ENCODE measurements at places on chromosomes 13 and 19.

- no peak for DNase-seq
Measured at GRCh38 chr13:84730376-84730775, 848.1 kb upstream of the SLITRK1 start.

DNA sequence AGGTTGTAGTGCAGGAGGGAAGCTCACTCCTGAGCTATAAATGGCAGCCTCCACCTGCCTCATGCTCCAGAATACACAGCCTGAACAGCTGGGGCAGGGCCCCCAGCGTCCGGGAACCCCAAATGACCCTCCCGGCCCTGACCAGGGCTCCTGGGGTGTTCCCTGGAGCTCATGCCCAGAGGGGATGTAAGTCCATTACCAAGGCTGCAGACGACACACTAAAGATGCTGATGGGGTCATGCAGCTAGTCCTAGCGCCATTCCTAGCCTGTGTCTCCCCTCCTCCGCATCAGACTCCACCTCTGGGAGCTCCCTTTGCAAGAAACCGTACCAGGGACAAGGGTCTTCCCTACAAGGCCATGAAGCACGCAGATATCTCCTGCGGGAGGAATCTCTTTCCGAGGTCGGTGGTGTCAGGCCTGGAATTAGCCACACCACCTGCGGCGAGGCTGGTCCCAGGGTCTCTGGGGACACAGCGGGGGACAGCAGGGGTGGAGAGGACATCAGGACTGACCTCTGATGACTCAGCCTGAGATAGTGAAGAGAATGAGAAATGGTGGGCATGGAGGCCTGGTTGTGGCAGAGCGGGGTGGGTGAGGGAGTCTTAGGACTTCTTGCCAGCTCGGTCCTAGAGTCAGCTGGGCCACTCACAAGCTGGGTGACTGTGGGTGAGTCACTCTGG is 11.9 kb upstream of the TPM4 start:
- DNase-seq: no peak

DNA sequence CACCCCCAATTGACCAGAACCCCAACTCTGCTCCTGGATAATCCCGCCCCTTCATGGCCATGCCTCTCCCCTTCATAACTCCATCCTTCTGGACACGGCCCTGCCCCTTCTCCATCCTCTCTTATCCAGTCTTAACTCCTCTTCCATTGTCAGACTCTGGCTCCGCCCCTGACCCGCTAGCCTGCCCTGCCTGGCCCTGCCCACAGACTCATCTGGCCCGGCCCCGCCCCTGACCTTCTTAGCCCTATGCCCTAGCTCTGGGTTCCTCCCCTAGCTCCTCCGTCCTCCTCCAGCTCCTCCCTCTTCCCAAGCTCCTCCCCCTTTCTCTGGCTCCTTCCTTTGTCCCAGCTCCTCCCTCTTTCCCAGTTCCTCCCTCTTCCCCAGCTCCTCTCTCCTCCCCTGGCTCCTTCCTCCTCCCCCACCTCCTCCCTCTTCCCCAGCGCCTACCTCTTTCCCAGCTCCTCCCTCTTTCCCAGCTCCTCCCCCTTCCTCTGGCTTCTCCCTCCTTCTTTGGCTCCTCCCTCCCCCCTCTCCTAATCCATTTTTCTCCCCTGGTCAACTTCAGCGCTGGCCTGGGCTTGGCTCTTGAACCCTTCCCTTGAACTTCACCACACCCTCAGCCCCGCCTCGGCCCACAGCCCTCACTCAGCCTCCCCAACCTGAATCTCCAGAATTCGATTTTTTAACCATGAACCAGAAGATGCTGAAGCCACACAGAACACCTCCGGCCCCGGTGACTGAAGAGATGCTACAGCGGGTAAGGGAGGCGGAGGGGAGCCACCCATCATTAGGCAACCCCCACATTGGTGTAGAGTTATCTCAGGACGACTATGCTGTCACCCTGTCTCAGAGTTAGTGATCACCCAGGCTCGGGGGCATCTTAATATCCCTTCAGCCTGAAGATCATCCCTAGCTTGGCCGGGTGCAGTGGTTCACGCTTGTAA is 9.2 kb upstream of the ZNF358 start:
- no peak for DNase-seq

DNA sequence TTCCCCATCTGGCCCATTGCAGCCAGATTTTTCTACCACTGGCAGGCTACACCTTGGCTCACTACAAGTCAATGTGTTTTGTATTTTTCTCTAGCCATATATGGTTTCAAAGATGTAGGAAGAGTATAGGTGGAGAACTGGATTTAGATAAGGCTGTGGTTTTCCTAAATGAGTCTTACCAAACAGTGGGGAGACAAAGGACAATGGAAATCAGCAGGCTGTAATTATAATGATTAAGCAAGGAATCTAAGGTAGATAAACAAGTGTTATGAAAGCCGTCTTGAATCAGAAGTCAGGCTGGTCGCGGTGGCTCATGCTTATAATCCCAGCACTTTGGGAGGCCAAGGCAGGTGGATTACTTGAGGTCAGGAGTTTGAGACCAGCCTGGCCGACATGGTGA is 11.2 kb downstream of the IGFL1 start:
- no peak for DNase-seq

GRCh38 chr13:64413529-64413928 is 2816.6 kb downstream of the PCDH9 start:
- DNase-seq: no peak

- DNase-seq: no peak
Measured at GRCh38 chr13:20340759-20341171, 108.6 kb upstream of the GJB6 start.

GRCh38 chr13:32496599-32497160 is 41.9 kb downstream of the N4BP2L2 start:
- DNase-seq: no peak

Data from amniotic stem cell (primary cell).